Activated CD4-positive, alpha-beta T cell treated with anti-CD3 and anti-CD28 coated beads, Interleukin-2, amount 50 U/mL, for 48 hours (primary cell): ENCODE measurements at places on chromosomes 16 and 17.

DNA sequence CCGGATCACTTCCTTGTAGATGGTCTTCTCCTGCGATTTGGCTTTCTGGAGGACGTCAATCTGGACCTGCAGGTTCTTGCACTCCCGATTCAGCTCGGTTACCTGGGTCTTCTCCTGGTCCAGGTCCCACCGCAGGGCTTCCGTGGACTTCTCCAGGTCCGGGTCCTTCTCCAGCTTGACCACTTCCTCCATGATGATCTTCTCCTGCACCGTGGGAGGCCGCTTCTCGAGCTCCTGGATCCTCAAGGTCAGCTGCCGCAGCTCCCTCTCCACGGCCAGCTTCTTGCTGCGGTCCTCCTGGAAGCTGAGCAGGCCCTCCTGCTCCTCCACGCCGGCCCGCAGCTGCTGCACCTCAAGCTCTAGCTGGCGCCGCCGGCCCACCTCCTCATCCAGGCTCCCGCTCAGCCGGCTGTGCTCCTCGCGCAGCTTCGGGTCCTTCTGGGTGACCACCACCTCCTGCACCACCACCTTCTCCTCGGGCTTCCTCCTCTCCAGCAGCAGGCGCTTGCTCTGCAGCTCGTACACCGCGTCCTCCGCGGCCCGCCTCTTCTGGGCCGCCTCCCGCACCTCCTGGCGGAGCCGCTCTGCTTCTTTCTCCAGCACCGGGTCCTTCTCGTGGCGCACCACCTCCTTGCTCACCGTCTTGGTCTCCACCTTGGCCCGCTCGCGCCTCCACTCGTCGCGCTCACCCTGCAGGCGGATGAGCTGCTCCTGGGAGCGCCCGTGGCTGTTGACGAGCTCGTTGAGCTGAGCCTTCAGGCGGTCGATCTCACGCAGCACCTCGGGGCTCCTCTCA lies 8.2 kb downstream of the CDK3 start:
- no peak for DNase-seq

DNA sequence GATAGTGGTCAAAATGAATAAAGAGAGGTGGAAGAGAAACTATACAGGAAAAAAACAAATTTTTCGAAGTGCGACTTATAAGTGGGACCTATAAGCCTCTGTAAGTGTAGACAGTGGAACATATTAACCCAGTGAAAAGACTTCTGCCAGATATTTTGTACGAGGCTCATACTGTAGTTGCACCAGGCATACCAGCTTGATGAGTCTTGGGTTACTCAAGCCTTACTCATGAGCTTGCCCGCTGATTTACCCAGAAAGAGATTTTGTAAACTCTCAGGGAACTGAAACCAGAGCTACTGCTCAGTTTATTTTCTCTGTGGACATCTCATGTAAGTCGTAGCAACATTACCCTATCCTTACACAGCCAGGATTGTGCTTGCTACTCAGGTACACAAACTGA lies 708.0 kb upstream of the SOX9 start:
- no peak for DNase-seq

GRCh38 chr17:64186171-64187092 lies 56.5 kb upstream of the ERN1 start:
- no peak for DNase-seq

DNA sequence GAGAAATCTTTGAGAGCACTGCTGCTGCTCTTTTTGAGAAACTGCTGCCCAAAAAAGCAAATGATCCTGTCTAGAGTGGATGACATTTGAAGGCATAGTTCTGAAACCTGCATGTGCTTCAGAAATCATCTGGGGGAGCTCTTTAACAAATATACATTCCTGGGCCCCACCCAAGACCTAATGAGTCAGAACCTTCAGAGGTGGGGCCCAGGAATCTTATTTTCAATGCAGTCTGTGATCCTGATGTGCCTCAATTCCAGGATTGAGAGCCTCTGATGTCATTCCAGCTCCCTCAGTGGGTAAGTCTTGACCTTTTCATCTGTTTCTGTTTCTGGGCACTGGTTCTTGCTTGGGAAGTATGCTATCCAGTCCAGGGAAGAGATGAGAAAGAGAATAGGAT lies 42.3 kb downstream of the HNF1B start:
- no peak for DNase-seq

GRCh38 chr16:84947996-84948850 lies 63.1 kb downstream of the ZDHHC7 start:
- no peak for DNase-seq

GRCh38 chr17:8116776-8117175 lies 1.5 kb downstream of the ALOXE3 start:
- DNase-seq: no peak

- no peak for DNase-seq
Measured at GRCh38 chr17:80923211-80924110, 68.2 kb upstream of the CHMP6 start.
